ENCODE measurements at places on chromosomes 3 and 15. TPM values are rescaled to one million over a fixed set of nuclear protein-coding genes. Genes with fewer than 3 reads are reported as not detected.

DNA sequence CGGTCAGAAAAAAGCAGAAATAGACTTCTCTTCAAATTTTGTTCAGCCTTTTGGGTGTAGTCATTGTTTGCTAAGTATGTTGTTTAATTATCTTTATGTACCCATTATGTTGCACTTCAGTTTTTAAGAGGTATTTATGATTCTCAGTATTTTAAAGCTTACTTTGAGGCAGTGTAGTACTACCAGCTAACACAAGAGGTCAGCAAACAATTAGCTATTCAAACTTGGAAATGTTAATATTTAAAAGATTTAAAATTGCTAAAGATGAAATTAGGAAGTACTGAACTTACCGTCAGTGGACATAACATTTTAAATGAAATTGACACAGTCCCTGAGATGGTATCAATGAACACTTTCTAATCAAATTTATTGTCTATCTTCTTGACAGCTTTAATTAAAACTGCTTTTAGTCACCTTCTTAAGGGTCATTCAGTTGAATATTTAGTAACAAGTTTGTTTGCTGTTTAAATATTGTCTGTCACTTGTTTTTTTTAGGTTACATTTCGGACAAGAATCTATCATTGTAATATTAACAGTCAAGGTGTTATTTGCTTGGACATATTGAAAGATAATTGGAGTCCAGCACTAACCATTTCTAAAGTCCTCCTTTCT is 28.1 kb downstream of the NKIRAS1 start:
- no peak overlapping the region for H3K27ac ChIP-seq
- H3K36me3 ChIP-seq = peaks cover 17% of the 10 kb centered on the region
- H3K4me1 ChIP-seq = peaks cover 6% of the 10 kb centered on the region

RFT1 gene
- total RNA-seq = 40.1 TPM

TLR9 gene
- not detected for total RNA-seq

- H3K27ac ChIP-seq = no peak overlapping the region
- no peaks in the 10 kb centered on the region for H3K36me3 ChIP-seq
- DNase-seq = no peak
- no peaks in the 10 kb centered on the region for H3K4me1 ChIP-seq
These were observed 56.2 kb downstream of the QTRT2 start for GRCh38 chr3:114112696-114113095.

- H3K27ac ChIP-seq = no peak overlapping the region
These were observed 57.6 kb downstream of the DNAH1 start for GRCh38 chr3:52373676-52374075.

GRCh38 chr3:156818273-156818651 is 7.9 kb upstream of the LEKR1 start:
- peak; percentile 36 for DNase-seq
- H3K4me1 ChIP-seq = peaks cover 33% of the 10 kb centered on the region
- H3K27me3 ChIP-seq = no peaks in the 10 kb centered on the region
- peak overlapping the region; percentile 95 for H3K27ac ChIP-seq

TRIM59 gene
- total RNA-seq = 15.1 TPM

- DNase-seq = peak; percentile 60
- peaks cover 29% of the 10 kb centered on the region for H3K27me3 ChIP-seq
- peak overlapping the region; percentile 48 for H3K4me3 ChIP-seq
- H3K4me1 ChIP-seq = peaks cover 10% of the 10 kb centered on the region
- H3K36me3 ChIP-seq = no peaks in the 10 kb centered on the region
- H3K27ac ChIP-seq = no peak overlapping the region
These were observed 88.3 kb downstream of the TMEM266 start for GRCh38 chr15:76147906-76148570.

- H3K4me1 ChIP-seq = no peaks in the 10 kb centered on the region
- no peak for DNase-seq
- no peak overlapping the region for H3K4me3 ChIP-seq
- peaks cover 5% of the 10 kb centered on the region for H3K36me3 ChIP-seq
- H3K27me3 ChIP-seq = no peaks in the 10 kb centered on the region
These were observed 19.2 kb downstream of the SLC41A3 start for GRCh38 chr3:126064627-126065258.

DNA sequence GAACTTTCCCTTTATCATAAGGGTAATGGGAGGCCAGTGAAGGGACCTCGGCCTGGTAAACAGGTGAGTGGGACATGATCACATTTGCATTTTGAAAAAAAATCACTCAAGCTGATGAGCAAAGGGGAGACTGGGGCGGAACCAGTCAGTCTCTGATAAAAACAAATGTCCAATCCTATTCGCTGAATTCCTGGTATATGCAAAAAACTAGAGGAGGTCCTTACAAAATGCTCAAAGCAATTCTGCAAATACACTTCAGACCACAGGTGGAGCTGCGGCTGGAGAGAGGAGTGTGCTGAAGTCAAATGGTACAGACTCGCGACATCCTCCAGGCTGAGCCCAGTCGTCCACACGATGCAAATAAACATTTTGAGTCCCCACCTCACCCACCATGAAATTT is 166.7 kb downstream of the FOXP1 start:
- peaks cover 38% of the 10 kb centered on the region for H3K4me1 ChIP-seq
- H3K27me3 ChIP-seq = no peaks in the 10 kb centered on the region
- H3K27ac ChIP-seq = peak overlapping the region; percentile 39
- DNase-seq = peak; percentile 30
- H3K36me3 ChIP-seq = no peaks in the 10 kb centered on the region
- no peak overlapping the region for H3K4me3 ChIP-seq

- H3K27ac ChIP-seq = no peak overlapping the region
- H3K4me3 ChIP-seq = no peak overlapping the region
- H3K36me3 ChIP-seq = no peaks in the 10 kb centered on the region
These were observed 14.6 kb downstream of the HDAC11 start for GRCh38 chr3:13494463-13495350.

DNA sequence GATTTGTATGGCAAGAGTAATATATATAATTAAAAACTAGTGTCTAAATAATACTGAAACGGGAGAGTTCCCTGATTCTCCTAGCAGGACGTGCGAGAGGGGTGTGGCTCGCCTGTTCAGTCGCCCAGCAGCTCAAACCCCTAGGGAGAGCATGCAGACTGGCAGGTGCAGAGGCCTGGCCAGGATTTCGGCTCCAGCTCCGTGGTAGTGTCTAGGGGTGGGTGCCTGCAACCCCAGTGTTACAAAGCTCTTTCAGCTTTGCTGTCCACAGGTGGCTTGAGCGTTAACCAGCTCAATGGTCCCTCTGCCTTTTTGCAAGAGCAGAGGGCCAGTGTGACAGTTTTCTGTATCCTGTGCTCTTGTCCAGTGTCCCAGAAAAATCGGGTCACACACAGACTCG is 226.6 kb downstream of the ALCAM start:
- H3K36me3 ChIP-seq = no peaks in the 10 kb centered on the region
- DNase-seq = no peak
- peaks cover 13% of the 10 kb centered on the region for H3K4me1 ChIP-seq
- no peaks in the 10 kb centered on the region for H3K27me3 ChIP-seq
- H3K4me3 ChIP-seq = no peak overlapping the region

AADAC gene
- not detected for total RNA-seq

DNA sequence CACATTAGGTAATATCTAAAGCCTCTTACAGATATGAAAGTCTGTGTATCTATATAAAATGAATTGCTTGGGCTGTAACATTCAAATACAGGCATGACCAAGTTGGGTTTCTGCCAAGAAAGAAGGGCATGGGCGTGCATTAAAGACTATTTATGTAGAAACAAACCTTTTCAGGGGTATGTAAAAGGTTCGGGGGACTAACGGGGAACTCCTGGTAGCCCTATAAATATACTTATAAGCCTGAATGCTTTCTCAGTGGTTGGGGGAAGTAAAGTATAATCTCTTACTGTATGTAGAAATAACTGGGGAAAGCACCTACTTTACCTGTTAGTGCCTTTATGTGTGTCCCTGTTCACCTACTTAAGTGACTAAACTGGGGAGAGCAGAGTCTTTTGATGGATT is 154.5 kb upstream of the TBL1XR1 start:
- H3K27ac ChIP-seq = no peak overlapping the region
- no peak for DNase-seq
- no peaks in the 10 kb centered on the region for H3K27me3 ChIP-seq
- no peaks in the 10 kb centered on the region for H3K36me3 ChIP-seq
- no peak overlapping the region for H3K4me3 ChIP-seq

DNA sequence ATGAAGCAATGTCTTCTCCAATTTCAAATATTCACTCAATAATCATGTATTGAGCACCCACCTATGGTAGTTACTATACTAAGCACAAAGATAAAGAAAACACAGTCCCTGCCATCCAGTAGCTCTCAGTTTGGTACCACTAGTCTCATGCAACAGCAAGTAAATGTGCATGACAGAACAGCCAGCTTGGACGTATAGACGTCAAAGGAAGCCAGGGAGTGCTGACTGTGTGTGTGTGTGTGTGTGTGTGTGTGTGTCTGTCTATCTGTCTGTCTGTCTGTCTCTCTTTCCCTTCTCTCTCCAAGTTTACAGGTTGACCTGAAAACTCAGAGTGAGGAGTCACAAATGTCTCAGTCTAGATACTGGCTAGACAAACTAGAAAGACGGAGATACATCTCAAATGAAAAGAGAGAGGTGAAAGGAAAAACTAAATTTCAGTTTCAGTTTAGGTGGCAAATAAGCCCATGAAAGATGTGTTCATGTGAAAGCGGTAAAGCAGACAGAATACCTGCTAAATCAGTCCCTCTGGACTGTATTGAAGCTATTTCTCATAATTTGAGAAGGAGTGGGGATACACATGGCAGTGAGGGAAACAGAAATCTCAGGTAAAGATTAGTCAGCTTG is 141.1 kb upstream of the PTPRG start:
- no peaks in the 10 kb centered on the region for H3K27me3 ChIP-seq
- DNase-seq = no peak
- peaks cover 24% of the 10 kb centered on the region for H3K4me1 ChIP-seq
- H3K4me3 ChIP-seq = no peak overlapping the region
- no peaks in the 10 kb centered on the region for H3K36me3 ChIP-seq
- no peak overlapping the region for H3K27ac ChIP-seq

ZNF502 gene
- total RNA-seq = 2.4 TPM

- DNase-seq = no peak
- H3K27me3 ChIP-seq = no peaks in the 10 kb centered on the region
- H3K27ac ChIP-seq = peak overlapping the region; percentile 6
- peaks cover 44% of the 10 kb centered on the region for H3K36me3 ChIP-seq
These were observed 3.6 kb downstream of the CRTAP start for GRCh38 chr3:33117461-33117860.

GRCh38 chr15:66862940-66863335 is 160.9 kb downstream of the SMAD6 start:
- H3K36me3 ChIP-seq = no peaks in the 10 kb centered on the region
- H3K27ac ChIP-seq = no peak overlapping the region
- no peaks in the 10 kb centered on the region for H3K27me3 ChIP-seq
- H3K4me3 ChIP-seq = no peak overlapping the region

DNA sequence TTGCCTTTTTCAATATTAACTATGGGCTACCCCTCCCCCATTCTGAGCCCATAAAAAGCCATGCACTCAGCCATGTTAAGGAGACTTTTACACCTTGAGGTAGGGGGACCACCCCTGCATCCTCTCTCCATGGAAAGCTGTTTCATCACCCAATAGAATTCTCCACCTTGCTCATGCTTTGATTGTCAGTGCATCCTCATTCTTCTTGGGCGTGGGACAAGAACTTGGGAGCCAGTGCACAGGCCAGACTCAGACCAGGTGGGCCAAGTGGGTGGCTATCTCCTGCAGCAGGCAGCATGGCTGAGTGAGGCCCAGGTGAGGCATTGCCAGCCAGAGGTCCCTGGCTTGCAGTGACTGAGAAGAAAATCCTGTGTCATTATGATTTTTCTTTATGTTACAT is 357.4 kb upstream of the CDIN1 start:
- H3K4me1 ChIP-seq = no peaks in the 10 kb centered on the region
- no peak for DNase-seq

DNA sequence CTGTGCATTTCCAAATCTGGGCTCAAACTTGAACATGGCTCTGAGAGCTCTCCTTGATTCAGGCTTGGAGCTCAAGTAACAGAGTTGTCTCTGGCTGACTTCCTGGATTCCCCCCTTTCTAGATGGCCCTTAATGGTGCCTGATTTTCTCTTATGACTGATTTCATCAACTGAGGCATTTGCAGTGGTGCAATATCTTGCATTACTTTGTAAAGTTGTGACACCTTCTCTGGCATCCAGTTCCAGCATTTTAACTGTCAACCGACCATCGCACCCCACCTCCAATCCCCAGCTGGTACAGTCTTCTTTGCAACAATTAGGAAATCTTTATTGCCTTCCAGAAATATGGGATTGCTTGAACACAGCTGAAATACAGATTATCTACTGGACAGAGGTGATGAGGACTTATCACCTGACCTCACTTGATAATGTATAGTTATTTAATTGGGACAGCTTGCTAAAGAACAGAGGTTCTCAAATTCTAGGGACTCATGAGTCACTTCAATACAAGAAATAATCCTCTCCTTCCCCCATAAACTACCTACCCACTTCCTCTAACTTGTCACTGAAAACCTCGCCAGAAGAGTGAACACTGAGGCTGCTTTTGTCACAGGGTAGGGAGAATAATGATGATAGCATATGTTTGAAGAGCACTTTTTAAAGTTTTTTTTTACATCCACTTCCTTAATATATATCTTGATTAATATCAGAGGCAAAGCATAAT is 41.8 kb downstream of the FILIP1L start:
- H3K4me3 ChIP-seq = no peak overlapping the region
- no peak overlapping the region for H3K27ac ChIP-seq
- H3K36me3 ChIP-seq = no peaks in the 10 kb centered on the region
- H3K4me1 ChIP-seq = peaks cover 7% of the 10 kb centered on the region
- H3K27me3 ChIP-seq = no peaks in the 10 kb centered on the region
- peak; percentile 48 for DNase-seq

DNA sequence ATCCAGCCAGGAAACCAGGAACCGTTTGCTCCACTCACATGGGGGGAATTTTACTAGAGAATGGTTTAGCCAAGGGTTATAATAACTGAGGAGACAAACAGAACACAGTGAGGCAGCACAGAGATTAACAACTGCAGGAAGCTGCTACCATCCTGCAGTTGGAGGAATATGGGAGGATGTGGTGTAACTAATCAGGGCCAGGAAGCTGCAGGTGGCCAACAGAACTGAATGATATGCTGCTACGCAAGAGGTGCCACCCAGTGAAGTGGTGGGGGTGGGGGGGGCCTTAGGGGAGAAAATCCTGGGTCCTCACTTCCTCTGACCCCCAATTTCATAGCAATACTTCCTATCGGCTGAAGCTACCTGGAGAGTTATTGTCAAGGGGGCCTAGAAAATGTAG is 306.4 kb upstream of the STT3B start:
- DNase-seq = no peak
- H3K36me3 ChIP-seq = peaks cover 3% of the 10 kb centered on the region
- no peak overlapping the region for H3K27ac ChIP-seq
- no peaks in the 10 kb centered on the region for H3K27me3 ChIP-seq
- no peak overlapping the region for H3K4me3 ChIP-seq

GRCh38 chr3:133883641-133884040 is 12.0 kb downstream of the RAB6B start:
- H3K27me3 ChIP-seq = peaks cover 40% of the 10 kb centered on the region
- no peak overlapping the region for H3K27ac ChIP-seq
- H3K36me3 ChIP-seq = no peaks in the 10 kb centered on the region
- no peak for DNase-seq
- no peak overlapping the region for H3K4me3 ChIP-seq

GRCh38 chr3:165195640-165196576 is at the start of gene SLITRK3:
Gene SLITRK3 (minus strand): TSS chr3:165196384. CDS start chr3:165190830, 5,554 bp downstream.
- H3K27ac ChIP-seq = no peak within 1 kb of the TSS
- no peaks in the 10 kb centered on the region for H3K36me3 ChIP-seq
- H3K4me3 ChIP-seq = no peak within 1 kb of the TSS
- peaks cover 17% of the 10 kb centered on the region for H3K4me1 ChIP-seq

ZNF80 gene
- not detected for total RNA-seq

Data from MCF 10A (cell line).